Stimulated activated CD8-positive, alpha-beta memory T cell treated with anti-CD3 and anti-CD28 coated beads, Interleukin-7, amount 100 ng/mL, for 24 hours (primary cell): ENCODE measurements at places on chromosomes 5 and 9.

- DNase-seq, result no peak
Measured at GRCh38 chr9:35611230-35611797, 6.3 kb downstream of the TESK1 start.

DNA sequence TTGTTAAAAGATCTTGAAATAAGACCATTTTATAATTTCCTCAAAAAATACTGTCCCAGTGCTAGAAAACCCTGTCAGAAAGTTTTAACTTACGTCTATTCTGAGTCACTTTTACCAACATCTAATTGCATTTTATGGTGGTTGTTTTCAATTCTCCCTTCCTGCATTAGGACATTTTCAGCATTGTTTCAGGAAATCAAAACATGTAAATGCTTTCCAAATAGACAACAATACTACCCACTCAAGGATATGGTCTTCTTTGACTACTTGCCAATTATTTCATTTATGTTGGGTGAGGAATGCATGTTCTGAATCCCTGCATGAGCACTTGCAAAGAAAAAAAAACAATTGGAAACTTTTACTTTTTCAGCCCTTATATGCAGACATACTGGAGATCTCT lies 284.6 kb upstream of the PDE4D start:
- DNase-seq, result no peak

GRCh38 chr5:1642621-1643061 lies 118.9 kb upstream of the LPCAT1 start:
- no peak for DNase-seq

DNA sequence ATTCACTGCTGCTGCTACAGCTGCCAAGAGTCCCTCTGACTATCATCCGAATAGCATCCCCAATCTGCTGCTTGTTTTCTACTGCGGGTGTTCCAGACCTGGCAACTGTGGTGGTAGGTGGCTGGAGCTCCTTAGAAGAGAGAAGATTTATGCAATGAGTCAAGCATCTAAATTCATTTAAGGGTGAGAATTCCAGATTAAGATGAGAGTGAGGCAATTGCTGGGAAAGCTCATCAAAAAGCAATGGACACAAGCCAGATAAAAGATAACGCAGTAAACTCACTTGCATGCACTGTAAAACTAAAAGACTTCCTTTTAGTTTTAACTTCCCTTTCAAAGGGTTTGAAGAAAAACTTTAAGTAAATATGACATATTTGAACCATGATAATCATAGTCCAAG lies 3.9 kb downstream of the PLK2 start:
- DNase-seq, result no peak

- no peak for DNase-seq
Measured at GRCh38 chr9:112110094-112110776, 64.9 kb downstream of the SUSD1 start.

GRCh38 chr9:107438211-107439031 lies 51.1 kb downstream of the KLF4 start:
- no peak for DNase-seq

DNA sequence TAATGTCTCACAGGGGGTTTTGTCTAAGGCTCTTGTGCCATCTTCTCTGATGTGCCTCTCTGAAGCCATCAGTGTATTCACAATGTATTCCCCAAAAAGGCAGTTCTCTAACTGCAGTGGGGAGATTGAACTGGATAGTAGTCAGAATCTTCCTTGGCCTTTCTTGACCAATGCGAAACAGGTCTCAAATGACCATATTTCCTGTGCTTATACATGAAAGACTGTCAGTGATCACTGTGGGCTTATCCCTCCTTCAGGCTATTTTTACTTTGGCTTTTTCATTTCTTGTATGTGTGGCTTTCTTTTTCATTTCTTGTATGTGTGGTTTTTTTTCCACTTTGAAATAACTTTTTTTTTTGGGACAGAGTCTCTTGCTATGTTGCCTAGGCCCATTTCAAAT lies 19.7 kb downstream of the HMGXB3 start:
- DNase-seq, result no peak

DNA sequence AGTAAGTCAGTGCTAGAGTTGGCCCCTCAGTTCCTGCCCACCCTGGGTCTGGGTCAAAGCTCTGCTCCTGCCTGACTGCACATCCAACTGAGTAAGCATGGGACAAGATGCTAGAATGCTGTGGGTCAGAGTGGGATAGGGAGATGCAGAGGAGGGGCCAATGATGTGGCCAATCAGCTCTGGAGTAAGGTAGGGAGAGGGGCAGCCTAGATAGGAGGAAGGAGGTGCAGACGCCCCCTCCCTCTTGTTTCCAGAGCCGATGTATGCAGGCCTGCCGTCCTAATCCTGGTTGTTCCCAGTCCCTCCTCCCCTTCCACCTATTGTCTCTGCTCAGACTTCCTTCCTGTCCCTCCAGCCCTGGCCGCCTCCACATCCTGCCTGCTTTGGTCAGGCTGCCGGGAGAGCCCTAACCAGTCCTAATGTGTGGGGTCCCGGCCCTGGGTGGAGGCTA lies 1.3 kb downstream of the ARAP3 start:
- no peak for DNase-seq

DNA sequence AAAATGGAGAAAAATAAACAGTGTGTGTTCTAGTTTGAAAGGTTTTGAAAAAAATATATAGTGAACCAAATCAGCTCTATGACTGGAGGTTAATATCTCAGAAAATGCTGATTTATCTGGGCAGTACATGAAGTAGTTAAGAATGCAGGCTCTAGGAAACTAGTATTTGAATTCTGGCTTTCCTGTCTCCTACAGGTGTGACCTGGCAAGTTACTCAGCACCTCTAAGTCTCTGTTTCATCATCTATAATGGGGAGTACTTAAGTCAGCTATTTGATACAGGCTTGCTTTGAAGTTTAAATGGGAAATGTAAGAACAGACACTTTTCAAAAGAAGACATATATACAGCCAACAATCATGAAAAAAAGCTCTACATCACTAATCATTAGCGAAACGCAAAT lies 5.2 kb downstream of the GRAMD2B start:
- DNase-seq, result no peak

DNA sequence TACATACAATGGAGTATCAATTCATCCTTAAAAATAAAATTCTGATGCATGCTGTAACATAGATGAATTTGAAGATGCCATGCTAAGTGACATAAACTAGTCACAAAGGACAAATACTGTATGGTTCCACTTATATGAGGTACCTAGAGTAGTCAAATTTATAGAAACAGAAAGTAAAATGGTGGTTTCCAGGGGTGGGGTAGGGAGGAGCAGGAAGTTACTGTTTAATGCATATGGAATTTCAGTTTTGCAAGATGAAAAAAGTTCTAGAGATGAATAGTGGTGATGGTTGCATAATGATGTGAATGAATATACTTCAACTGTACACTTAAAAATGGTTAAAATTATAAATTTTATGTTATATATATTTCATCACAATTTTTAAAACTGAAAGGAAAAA lies 57.3 kb upstream of the FNIP1 start:
- no peak for DNase-seq

DNA sequence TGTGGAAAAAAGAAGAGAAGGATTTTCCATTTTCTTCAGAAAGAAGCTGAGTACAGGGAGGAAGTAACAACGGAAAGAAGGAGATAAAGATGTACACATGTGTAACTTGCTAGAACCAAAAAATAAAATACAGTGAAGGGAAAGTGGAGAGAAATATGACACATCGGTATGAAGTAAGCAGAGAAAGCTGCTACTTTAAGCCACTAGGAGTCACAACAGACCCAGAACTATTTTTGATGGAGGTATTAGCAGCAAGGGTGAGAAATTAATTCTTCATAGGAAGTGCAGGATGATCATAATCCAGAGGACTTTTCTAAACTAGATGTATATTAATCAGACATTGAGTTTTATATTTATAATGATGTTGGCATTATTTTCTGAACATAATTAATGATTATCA lies 88.5 kb downstream of the FAM174A start:
- no peak for DNase-seq

GRCh38 chr5:66585291-66585690 lies 10.9 kb upstream of the MAST4 start:
- no peak for DNase-seq

DNA sequence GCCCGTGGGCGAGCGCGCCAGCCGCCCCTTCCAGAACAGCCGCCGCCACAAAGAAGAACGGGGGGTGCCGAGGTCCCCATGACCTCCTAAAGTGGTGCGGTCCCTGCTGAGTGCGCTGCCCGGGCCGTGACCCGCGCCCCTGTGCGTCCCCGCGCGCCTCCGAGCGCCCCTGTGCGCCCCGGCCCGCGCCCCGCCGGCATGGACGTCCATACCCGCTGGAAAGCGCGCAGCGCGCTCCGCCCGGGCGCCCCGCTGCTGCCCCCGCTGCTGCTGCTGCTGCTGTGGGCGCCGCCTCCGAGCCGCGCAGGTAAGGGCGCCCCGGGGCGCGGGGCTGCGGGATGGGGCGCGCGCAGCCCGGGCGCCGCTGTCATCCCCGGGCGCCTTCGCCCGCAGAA lies 384 bp downstream of the COL5A1 start:
- no peak for DNase-seq

DNA sequence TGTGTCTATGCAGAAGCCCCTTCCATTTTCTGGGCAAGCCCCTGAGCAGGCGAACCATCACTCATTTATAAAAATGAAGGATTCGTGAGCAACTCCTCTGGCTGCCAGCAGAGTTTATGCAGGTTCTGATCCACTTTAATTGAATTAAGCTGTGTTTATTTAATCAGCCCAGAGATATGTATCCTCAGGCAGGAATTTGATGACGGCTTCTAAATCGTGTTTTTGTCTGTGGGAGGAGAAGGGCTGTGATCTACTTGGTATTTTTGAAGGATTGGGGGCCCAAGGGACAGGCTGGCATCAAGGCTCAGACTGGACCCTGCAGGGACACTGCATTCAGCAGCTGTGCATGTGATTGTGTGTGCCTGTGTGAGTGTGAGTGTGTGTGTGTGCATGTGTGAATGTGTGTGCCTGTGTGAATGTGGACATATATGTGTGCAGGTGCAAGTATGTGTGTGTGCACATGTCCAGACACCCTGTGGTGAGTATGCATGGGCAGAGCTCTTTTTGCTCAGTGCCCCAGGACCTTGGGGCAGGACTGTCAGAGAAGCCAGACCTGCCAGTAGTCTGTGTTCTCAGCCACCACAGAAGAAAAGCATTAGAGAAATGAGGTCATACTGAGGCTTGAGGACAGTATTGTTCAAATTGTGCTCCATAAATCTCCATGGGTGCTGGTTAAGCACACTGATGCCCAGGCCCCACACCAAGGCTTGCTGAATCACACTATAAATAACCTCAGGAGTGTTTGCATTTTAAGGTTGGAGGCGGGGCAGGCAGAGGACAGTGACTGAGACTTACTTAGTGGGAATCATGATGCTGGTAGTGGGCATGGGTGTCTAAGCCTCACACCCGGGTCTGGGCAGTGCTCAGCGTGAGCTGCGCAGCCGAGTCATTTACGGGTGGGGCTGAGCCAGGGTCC lies 164.0 kb downstream of the CARTPT start:
- no peak for DNase-seq

DNA sequence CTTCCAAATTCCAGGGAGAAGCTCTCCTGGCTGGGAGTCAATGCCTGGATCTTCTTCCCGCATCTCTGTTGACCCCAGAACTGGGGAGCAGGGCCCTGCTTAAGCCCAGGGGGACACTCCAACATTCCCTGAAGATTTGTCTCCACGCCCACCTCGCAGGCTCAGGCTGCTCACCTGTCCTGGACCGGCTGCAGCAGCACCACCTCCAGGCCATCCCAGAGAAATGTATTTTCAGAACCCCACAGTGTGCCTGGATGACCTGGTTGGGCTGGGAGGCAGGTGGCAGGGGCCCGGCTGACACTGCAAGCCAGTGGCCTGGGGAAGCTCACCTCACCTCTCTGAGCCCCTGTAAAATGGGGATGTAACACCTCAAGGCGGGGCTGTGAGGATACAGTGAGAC lies 27.1 kb upstream of the ZBTB43 start:
- DNase-seq, result no peak

- no peak for DNase-seq
Measured at GRCh38 chr9:77714077-77714549, 66.0 kb upstream of the GNA14 start.

GRCh38 chr9:4922101-4922500 lies 63.0 kb upstream of the JAK2 start:
- no peak for DNase-seq

GRCh38 chr5:66413931-66414330 lies 182.3 kb upstream of the MAST4 start:
- no peak for DNase-seq

- DNase-seq, result no peak
Measured at GRCh38 chr5:71503536-71503935, 48.1 kb downstream of the BDP1 start.

DNA sequence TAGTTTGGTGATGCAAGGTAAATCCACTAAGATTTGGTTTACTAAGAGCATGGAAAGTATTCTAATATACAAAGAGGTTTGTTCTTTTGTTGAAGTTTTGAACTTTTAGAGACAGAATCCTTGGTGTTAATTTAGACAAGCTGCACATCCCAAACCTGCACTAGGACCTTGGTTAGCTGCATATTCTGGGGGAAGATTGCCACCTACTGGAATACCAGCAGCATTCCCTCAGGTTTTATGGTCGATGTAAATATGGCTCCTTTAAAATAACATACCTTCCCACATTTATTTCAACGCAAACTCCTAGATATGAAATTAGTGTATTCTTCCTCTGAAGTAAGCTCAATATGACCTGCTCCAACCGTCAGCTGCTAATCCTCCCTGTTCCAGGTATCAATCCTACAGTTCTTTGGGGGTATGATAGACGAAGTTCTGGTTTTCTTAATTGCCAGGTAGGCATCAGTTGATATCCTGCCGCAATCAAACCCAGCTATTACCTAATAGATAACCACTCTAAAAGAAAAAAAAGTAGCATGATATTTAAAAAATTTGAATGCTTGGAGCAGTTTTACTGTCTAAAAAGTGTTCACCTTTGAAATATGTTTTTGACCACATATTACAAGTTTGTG lies 624.1 kb downstream of the ISL1 start:
- DNase-seq, result no peak

- no peak for DNase-seq
Measured at GRCh38 chr9:101566904-101567724, 27.7 kb downstream of the PPP3R2 start.

- DNase-seq, result no peak
Measured at GRCh38 chr5:59351076-59351794, 542.3 kb downstream of the PDE4D start.

DNA sequence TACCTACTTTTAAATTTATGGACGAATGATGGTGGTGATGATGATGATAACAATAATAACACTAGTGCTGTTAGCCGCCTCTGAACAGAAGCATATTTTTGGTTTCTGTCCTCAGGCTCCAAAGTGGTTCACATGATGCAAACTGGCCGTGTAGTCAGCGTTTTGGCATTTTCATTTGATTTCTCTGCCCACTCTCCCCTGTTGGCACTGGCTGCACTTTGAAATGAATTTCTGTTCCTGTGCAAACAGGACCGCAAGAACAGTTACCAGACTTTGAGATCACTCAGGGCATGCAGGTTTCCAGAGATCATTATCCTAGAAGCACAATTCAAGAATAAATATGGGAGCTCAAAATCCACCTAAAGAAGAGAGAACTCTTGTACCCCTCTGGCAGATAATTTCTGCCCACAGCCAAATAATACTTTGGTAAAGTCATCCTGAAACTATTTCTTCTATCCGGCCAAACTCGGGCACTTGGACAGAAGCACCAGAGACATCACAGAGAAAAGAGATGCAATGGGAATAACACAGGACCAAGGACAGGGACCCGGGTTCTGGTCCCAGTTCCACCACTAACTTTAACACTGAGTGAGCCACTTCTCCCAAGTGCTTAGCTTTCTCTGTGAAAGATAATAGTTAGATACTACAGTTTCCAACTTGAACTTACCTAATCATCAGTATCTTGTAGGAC lies 201.7 kb upstream of the PTGER4 start:
- no peak for DNase-seq

- DNase-seq, result no peak
Measured at GRCh38 chr9:131469356-131469755, 33.4 kb upstream of the POMT1 start.

- DNase-seq, result no peak
Measured at GRCh38 chr5:133129950-133130349, 78.1 kb downstream of the HSPA4 start.
